ENCODE measurements at places on chromosomes 12 and 14. TPM values are rescaled to one million over a fixed set of nuclear protein-coding genes. Genes with fewer than 3 reads are reported as not detected.
A peak's percentile ranks its signal among the peaks of the same experiment; 100 is the strongest.

- DNase-seq = no peak
These were observed 166.7 kb downstream of the KCNA5 start for GRCh38 chr12:5210179-5210922.

DNA sequence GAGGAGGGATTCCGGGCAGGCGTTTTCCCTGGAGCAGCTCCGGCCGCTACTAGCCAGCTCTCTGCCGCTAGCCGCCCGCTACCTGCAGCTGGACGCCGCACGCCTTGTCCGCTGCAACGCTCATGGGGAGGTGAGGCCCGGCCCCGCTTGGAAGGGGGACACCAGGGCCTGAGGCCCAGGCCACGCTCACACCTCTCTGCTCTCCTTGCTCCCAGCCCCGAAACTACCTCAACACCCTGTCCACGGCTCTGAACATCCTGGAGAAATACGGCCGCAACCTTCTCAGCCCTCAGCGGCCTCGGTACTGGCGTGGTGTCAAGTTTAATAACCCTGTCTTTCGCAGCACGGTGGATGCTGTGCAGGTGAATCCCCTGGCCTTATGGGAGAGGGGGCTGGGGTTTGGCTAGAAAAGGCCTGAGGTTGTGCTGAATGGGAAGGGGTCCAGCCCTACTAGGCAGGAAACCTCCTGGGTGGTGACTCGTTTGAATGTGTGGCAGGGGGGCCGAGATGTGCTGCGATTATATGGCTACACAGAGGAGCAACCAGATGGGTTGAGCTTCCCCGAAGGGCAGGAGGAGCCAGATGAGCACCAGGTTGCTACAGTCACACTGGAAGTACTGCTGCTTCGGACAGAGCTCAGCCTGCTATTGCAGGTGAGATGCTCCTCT lies 597 bp downstream of the RNF31 start:
- no peak for DNase-seq

The PZP gene
- polyA plus RNA-seq = not detected

The CARMIL3 gene
- polyA plus RNA-seq = 0.01 TPM

The NEUROD4 gene
- polyA plus RNA-seq = not detected

- DNase-seq = no peak
These were observed 29.9 kb upstream of the TMEM260 start for GRCh38 chr14:56549721-56550120.

DNA sequence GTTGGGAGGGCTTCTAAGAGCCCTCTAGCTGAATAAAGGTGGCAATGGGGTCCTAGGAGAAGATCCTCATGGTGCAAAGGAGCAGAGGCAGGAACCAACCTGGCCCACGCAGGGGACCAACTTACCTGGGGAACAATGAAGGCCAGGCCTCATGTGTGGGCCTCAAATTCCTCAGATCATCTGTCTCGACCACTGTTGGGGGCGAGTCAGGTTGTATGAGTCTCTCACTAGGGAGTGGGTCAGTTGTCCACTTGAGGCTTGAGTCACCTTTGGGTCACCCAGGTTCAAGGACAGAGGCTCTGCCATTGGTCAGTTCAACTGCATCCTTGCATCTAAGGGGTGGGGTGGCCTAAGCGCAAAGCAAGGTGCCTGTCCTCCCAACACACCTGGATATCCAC lies 43.7 kb upstream of the BDKRB2 start:
- no peak for DNase-seq

GRCh38 chr12:57836442-57837375 lies 9.8 kb downstream of the CTDSP2 start:
- DNase-seq = peak; percentile 61

The BRAP gene
- polyA plus RNA-seq = 12.9 TPM

The CRADD gene
- 9.5 TPM for polyA plus RNA-seq

DNA sequence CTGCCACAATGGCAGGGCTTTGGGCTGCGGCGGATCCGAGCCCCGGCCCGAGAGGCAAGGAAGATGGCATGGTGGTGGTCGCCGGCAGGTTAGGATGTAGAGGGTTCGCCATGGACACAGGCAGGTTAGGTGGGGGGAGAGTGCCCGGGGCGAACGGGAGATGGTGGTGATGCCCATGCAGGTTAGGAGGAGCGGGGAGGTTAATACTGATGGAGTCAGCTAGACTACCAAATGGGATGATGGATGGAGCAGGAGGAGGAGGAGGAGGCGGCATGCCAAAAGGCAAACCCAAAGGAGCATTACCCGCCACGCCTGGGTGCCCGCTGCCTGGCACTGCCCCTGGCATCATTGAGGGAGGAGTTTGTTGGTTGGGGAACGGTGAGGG lies 6.2 kb downstream of the MYL6 start:
- no peak for DNase-seq

The SAMD4A gene
- polyA plus RNA-seq = 5.6 TPM

DNA sequence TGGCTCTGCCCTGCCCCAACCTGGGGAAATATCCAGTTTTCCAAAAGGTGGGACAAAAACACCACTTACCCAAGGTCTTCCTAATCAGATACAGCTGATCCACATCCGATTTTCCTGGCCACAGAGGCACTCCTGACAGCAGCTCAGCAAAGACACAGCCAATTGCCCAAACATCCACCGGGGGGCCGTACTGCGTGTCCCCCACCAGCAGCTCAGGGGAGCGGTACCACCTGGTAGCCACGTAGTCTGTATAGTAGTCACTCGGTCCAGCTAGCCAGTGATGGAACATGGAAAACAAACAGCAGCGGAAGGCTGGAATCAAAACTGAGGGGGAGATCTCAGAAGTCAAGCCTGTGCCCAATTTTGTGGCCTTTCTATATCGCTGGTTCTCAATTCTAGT lies 28.8 kb downstream of the DMAC2L start:
- no peak for DNase-seq

GRCh38 chr14:59425322-59425935 lies 39.8 kb downstream of the GPR135 start:
- no peak for DNase-seq

GRCh38 chr14:34826661-34827060 lies 48.5 kb downstream of the BAZ1A start:
- peak; percentile 32 for DNase-seq

The PROX2 gene
- polyA plus RNA-seq = not detected

The APAF1 gene
- 6.4 TPM for polyA plus RNA-seq

The FCF1 gene
- 32.3 TPM for polyA plus RNA-seq

- DNase-seq = no peak
These were observed 73.3 kb downstream of the NCOR2 start for GRCh38 chr12:124493809-124494750.

- DNase-seq = no peak
These were observed 89.6 kb downstream of the TMEM132C start for GRCh38 chr12:128356547-128356946.

DNA sequence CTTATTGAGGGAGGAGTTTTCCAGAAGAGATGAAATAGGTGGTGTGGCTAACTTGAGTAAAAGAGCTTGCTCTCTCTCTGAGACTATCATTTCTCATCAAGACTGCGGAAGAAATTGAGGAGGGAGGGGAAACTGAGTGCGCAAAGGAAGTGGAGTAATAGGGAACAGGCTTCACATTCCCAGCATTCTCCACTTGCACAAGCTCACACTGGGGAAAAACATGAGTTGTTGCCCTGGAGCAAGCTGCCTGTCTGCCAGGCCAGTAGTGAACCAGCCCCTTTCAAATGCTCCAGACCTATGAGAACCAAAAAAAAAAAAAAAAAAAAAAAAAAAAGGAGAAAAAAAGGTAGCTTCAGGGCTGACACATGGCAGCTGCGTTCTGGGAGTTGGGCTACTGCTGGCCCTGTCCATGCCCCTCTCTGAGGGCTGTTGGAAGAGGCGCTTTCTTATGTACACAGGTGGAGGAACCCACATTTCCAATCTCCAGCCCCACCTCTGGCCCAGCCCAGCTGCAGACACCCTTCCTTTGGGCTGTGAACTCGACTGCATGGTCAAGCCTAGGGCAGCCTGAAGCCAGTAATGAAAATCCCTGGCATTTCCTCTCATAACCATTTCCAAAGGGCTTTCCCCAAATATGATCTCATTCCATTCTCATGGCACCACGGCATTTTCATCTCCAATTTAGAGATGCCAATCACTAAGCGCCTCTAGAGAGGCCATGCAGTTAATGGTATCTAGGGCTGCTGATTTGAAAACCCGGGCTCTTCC lies 32.5 kb upstream of the EMP1 start:
- peak; percentile 50 for DNase-seq

DNA sequence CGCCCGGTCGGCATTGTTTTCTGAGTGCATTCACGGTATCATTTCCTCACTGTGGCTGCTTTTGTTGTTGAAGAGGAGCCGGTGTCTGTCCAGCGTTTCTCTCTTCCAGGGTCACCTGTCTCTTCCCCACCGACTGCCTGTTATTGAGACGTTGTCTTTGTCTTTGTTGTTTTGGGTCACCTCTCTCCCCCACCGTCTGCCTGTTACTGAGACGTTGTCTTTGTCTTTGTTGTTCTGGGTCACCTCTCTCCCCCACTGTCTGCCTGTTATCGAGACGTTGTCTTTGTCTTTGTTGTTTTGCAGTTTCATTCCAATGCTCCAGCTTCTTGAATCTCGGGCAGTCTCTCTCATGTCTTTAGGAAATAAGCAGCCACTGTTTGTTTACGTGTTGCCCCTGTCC lies 69.9 kb downstream of the DDX51 start:
- no peak for DNase-seq

The PKP2 gene
- 35.8 TPM for polyA plus RNA-seq

The POTEG gene
- not detected for polyA plus RNA-seq

The SMIM10L1 gene
- 3.0 TPM for polyA plus RNA-seq

The CEBPE gene
- not detected for polyA plus RNA-seq

DNA sequence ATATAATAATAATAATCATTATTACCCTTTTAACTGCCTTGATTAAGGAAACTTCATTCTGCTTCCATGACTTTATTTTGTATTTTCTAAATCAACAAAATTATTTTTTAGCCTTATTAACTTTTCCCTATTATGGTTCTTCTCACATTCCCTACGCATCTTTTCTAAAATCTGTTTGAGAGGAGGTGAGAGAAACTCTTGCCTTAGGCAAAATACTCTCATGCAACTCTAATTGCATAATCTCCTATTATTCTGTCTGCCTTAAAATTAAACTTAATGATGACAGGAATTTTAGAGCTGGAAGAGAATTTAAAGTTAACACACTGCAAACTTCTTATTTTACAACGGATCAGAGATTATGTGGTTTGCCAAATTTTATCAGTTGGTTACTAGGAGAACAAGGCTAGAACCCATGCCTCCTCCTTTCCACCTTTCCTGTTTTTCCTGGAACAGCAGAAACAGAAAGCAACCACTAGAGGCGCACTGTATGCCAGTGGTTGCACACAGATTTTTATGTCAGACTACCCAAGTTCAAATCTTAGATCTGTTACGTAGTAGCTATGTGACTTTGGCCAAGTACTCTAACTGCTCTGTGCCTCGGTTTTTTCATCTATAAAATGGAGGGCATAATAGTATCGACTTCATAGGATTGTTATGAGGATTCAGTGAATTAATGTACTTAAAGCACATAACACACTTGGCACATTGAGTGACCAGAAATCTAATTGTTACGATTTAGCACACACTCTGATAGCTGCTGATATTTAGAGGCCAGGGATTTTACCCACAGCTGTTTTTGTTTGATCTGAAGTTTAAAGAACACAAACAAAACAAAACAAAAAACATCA lies 4.3 kb upstream of the BRMS1L start:
- peak; percentile 25 for DNase-seq

- DNase-seq = peak; percentile 32
These were observed 26.8 kb upstream of the DAAM1 start for GRCh38 chr14:59161561-59162175.

Data from mammary epithelial cell (primary cell).